Upper lobe of left lung (tissue), 6 donors: ENCODE measurements at places on chromosomes 16 and 17. TPM values are rescaled to one million over a fixed set of nuclear protein-coding genes. Genes with fewer than 3 reads are reported as not detected.

Gene KRT25
- not detected for total RNA-seq

Gene KRTAP4-9
- total RNA-seq = not detected

- H3K4me1 ChIP-seq = peaks cover 10% of the 10 kb centered on the region
- no peak overlapping the region for H3K4me3 ChIP-seq
- DNase-seq = no peak
- H3K27ac ChIP-seq = no peak overlapping the region
- H3K36me3 ChIP-seq = no peaks in the 10 kb centered on the region
- H3K27me3 ChIP-seq = peaks cover 4% of the 10 kb centered on the region
These were observed 1.5 kb upstream of the MARCHF10 start for GRCh38 chr17:62809656-62810055.

Gene CCDC144A
- 7.0 TPM for total RNA-seq

DNA sequence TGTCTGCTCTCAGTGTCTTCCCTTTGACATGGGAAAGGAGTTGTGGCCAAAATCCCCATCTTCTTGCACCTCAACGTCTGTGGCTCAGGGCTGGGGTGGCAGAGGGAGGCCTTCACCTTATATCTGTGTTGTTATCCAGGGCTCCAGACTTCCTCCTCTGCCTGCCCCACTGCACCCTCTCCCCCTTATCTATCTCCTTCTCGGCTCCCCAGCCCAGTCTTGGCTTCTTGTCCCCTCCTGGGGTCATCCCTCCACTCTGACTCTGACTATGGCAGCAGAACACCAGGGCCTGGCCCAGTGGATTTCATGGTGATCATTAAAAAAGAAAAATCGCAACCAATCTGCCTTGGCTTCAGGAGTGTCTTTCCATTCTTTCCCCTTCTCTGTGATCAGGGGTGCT lies 918 bp upstream of the MRM1 start:
- no peak overlapping the region for H3K27ac ChIP-seq
- DNase-seq = no peak
- peak overlapping the region; percentile 82 for H3K4me3 ChIP-seq
